ENCODE measurements at places on chromosomes 2 and 18.

DNA sequence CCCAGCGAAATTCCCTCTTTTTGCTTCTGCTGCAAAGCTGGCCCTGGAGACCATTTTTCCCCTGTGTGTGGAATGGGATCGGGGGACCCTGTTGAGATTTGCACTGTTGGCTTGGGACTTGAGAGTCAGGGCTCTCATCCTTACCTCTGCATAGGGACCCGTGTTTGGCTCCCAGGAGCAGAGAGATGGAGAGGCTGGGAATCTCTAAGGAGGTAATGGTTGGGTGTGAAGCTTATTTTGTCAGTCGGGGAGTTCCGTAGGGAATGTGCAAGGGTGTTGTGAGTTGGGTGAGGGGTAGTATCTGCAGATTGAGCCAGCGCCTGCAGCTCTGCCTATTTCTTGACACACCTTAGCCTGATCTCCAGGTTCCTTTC lies 4.5 kb downstream of the GATA6 start:
- no peak for DNase-seq

- DNase-seq, result no peak
These were observed 29.8 kb upstream of the ACTG2 start for GRCh38 chr2:73862987-73863386.

- peak; percentile 10 for DNase-seq
These were observed 78.9 kb downstream of the ITGB1BP1 start for GRCh38 chr2:9344434-9344833.

GRCh38 chr18:43846299-43846698 lies 569.0 kb upstream of the SYT4 start:
- no peak for DNase-seq

DNA sequence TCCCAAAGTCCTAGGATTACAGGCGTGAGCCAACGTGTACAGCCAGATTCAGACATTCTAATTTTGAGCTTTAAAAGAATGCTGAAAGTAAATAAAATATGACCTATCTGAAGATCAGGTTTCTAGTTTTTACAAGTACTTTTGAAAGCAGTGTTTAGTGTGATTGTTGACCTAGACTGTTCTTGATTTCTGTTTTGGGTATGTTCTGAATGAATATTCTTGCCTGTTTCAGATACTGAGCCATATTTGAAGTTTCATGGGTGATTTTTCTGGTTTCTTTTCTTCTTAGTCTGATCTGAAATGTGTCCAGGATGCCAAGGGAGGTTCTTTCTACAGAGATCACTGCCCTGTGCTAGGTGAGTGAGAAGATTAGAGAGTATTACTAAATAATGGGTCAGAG lies 37.2 kb downstream of the MIB1 start:
- DNase-seq, result no peak

- no peak for DNase-seq
These were observed 104.5 kb downstream of the SNTG2 start for GRCh38 chr2:1055014-1055595.

DNA sequence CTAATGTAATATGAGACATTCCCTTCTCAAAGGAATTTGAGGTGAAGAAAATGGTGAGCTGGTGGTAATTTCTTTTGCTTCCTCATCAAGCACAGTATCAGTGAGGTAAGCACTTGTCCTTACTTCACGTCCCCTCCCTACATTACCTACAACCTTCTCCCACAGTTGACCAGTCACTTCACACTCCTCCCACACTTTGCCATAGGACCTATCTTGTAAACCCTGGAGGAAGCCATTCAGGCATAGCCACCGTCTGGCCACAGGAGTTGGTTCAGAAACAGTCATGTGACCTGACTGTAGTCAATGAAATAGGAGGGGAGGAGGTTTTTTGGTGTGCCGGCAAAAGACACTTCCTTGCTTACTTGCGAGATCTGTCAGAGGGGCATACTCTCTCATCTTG lies 12.1 kb downstream of the ACOXL start:
- DNase-seq, result no peak

DNA sequence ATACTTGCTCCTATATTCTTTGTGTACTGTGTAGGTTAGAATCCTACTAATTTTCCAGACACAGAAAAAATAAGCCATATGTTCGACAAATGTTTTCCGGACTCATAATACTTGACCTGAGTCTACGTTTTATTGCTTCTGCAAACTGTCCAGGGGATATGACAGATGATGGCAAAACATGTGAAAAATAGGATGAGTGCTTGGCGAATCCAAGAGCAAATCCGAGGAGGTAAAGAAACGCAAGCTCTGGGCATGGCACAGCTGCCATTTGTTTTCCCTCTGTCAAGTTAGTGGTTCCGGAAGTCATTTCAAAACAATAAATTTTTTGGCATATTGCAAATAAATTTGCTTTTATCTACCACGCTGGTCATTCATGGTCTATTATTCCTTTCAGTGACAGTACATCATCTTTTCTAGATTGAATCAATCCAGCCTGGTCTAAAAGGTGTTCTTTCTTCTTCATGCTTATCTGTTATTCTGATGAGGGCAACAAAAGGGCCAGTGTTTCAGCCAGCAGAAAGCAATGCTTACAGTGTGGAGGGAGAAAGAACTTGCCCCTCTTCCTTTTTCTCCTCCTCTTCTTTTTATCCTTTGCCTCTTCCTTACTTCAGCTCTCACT lies 476.1 kb upstream of the SOX11 start:
- no peak for DNase-seq

GRCh38 chr2:203692031-203692710 lies 14.3 kb upstream of the CD28 start:
- no peak for DNase-seq

- DNase-seq, result no peak
These were observed 290 bp downstream of the PSMG2 start for GRCh38 chr18:12703096-12703567.

DNA sequence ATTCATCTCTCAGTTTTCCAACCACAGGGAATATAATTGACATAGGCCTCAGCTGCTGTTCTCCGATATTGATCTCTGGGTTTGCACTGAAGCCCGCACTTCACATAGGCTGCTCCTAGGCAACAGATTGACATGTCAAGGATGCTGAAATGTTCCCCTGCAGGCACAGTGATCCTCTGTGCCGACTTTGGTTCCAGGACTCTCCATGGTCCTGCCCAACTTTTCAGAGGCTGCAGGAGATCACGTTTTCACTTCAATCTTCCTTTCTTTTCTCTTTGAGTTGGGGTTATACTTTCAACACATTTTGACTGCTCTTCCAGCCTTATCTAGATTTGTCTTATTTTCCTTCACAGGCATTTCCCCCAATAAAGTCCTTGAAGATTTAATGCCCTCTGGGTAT lies 1361.0 kb downstream of the DSC3 start:
- no peak for DNase-seq

DNA sequence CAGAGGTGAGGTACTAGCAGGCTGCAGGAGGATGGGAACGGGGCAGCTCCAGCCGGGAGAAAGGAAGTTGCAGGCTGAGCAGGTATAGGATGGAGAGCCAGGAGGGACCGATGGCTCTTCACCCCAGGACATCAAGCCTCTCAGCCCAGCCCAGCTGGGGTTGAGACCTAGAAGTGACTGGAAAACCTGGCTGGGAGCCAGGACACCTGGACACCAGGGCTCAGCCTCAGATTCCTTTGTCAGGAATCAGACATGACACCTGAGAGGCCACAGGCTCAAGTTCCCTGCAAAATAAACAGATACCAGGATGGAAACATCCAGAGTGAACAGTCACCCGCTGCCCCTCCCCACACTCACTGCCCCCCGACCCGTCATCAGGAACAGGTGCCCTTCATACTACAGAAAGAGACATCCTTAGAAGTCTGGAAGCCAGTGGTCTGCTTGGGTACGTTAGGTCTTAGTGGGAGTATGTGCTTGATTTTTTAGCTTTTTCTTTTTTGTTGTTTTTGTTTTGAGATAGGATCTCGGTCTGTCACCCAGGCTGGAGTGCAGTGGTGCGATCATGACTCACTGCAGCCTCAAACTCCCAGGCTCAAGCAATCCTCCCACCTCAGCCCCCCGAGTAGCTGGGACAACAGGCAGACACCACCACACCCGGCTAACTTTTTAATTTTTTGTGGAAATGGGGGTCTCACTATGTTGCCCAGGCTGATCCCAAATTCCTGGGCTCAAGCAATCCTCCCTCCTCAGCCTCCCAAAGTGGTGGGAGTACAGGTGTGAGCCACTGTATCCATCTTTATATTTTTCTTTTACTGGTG lies 95.7 kb upstream of the STPG4 start:
- DNase-seq, result no peak

DNA sequence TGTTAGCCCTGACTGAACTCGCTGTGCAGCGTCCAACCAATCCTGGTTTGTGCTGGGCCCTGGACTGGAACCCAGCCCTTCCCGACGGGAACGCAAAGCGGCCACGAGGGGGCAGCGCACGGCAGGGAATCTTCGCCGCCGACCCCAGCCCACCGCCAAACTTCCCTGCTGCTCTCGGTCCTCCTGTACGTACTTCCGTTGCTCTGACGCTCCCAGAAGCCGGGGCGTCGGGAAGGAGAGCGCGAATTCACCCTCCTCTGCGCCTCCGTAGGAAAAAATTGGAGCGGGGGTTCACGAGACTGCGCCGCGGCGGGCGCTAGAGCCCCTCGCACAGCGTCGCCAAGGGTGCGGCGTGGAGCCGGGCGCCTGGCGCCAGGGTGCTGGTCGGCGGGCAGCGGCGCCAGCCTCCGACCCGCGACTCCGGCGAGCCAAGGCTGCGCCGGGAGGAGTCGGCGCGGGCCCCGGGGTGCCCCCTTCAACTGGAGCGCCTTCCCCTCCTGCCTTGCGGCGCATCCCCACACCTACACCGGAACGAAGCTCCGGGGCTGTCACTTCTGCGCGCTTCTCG lies 873 bp upstream of the SH3RF3 start:
- peak; percentile 86 for DNase-seq

DNA sequence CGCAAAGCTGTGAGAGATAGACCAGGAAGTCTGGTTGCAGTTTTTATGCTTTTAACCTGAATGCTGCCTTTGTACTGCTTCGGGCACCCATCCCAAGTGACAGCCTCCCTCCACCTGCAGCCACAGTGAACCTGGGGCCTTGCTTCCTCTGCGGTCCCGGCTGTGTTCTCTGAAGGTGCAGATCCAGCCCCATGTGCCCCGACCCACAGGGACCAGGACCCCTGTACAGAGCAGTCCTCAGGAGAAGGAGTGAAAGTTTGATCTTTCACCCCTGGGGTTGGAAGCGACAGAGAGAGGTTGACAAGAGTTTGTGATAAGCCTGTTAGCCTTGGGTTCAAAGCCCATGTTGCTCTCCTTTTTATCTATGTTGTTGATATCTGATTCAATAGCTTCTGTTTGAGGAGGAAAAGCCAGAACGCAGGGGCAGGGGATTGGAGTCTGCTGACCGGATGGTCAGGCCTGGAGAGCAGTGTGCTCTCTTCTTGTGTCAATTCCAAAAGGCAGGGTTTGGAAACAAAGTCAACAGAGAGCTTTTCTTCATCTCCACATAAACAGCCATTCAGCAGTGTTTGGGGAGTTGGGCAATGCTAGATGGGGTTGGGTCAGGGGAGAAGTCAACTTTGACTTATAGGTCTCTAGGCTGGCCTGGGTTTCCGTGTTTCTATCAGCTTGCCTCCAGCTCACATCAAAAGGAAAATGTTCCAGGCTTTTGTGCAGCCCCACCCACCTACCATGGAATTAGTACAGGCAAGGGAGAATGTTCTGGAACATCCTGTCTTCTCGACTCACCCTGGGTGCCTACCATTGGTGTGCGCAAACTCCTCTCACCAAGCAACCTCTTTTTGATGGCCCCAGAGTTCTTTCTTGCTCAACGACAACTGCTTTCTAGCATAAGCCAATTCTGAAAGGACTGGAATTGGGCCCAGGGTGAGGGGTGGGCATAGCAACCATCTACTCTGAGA lies 214.9 kb downstream of the ALPK2 start:
- DNase-seq, result no peak

GRCh38 chr2:120791962-120792297 lies 56.3 kb downstream of the GLI2 start:
- no peak for DNase-seq

Data from activated CD8-positive, alpha-beta memory T cell treated with anti-CD3 and anti-CD28 coated beads, Interleukin-2, amount 50 U/mL, for 48 hours (primary cell).